ENCODE measurements at places on chromosomes 5 and 9.

- DNase-seq: no peak
Measured at GRCh38 chr5:34491251-34491620, 164.9 kb upstream of the RAI14 start.

DNA sequence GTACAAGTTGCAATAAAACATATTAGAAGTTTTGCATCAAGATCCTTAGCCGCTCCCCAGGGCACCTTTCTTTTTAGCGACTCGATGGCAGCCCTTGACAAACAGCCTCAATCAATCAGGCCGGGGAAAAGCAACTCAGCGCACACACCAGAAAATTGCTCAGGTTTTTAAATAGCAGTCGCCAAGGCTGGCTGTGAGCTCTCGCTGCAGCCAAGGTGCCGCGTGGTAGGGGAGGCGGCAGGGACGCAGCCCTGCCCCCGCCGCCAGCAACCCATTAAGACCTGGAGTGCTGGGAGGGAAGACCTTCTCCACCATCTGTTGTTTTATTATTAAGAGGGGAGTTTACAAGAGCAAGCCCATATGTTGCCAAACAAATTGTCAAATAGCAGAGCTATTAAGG lies 22.6 kb downstream of the ASS1 start:
- no peak for DNase-seq

GRCh38 chr9:88090151-88090581 lies 48.1 kb downstream of the SPATA31C2 start:
- DNase-seq: no peak

DNA sequence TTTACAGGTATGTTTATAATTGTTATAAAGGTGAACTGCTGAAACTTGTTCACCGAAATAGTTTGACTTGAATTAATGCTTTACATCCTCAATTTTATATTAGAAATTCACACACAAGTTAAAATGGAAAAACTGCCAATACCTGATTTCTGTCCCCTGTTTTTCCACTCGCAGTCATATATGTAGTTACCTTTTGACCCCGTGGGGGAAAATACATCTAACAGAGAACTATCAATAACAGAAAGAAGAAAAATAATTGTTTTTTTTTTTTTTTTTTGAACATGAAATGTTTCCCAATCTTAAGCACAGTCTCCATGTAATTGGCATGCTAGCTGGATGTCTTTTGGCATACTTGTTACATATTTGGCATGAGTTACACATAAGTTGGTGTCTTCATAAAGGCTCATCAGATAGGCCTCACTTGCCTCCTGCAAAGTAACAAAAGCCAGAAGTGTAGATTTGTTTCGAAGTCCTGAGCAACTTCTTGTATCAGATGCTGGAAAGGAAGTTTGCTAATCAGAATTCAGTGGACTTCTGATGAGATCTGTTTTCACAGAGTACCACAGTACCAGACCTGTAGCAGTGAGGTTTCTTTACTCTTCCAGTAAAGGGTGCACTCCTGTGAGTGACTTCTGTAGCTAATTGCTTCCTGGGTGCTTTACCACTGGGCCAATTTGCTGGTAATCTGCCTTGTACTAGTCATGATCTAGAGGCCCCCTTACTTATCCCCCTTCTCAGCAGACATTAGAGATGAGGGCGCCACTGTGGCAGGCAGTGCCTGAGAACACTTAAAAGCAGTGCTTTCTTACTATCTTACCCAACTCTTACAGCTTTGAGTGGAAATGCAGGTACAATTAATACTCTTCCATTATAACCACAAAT lies 36.2 kb upstream of the CXXC5 start:
- DNase-seq: no peak

DNA sequence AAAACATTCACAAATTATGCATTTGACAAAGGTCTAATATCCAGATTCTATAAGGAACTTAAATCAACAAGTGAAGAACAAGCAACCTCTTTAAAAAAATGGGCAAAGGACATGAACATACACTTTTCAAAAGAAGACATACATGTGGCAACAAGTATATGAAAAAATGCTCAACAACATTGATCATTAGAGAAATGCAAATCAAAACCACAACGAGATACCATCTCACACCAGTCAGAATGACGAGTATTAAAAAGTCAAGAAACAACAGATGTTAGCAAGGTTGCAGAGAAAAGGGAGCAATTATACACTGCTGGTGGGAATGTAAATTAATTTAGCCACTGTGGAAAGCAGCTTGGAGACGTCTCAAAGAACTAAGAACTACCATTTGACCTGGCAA lies 38.9 kb upstream of the TNFSF15 start:
- no peak for DNase-seq

DNA sequence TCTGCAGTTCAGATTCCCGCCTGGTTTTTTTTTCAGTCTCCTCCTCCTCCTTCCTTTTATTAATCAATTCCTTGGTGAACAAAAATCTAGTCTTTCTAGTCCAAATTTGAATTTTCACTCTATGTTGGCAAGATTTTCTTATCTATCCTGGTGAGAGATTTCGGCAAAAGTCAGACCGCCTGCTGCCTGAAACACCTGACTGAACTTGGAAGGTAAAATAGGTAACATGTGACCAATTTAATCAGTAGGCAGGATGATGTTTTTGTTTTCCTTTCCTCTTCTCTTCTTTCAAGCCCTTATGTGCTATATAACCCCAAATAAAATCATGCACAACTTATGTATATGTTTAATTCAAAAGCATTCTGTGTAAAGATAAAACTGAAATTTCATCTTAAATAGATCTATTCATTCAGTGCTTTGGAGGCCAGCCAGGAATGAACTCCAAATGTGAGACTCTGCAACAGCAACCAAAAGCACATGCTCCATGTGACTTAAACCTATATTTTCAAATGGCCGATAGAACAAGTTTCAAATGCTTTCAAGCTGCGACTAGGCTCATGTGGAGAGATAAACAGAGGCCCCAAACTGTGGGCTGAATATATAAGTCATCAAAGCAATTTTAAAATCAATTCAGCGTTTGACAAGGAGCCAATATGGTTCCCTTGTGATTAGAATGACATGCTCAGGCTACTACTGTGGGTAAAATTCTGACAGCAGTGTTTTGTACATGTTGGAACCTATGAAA lies 100.4 kb upstream of the SEMA6A start:
- no peak for DNase-seq

DNA sequence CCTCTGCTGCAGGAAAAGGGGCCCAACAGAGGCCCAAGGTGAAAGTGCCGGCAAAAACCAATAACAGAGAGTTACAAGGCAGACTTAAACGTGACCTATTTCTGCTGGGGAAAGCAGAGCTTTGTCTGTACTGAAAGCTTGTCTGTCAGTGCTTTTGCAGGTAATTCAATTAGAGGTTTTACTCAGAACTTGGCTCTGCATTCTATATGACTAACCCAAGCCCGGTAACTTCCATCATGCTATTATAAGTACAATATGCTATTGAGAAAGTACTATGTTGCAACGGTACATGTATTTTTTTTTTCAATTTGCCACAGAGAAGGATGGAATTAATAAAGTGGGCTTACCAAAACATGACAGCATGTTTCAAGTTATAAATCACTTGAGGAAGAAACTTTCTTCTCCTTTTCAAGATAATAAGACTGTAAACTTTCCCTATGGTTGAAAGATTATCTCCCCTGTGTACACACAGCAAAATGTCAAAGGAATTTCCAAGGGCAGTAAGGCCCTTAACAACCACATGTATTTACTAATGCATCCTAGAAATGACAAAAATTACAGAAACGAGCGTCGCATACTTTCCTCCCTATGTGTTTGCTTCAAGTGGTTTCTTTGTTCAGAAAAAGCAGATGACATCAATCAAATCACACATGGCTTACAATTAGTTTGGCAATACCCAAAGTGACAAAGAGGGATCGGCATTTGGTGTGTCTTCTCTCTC lies 282.4 kb downstream of the EFNA5 start:
- DNase-seq: no peak

Measured in posterior cingulate gyrus (tissue), 11 donors.